ENCODE measurements at places on chromosomes 7 and 10. TPM values are rescaled to one million over a fixed set of nuclear protein-coding genes. Genes with fewer than 3 reads are reported as not detected.

DNA sequence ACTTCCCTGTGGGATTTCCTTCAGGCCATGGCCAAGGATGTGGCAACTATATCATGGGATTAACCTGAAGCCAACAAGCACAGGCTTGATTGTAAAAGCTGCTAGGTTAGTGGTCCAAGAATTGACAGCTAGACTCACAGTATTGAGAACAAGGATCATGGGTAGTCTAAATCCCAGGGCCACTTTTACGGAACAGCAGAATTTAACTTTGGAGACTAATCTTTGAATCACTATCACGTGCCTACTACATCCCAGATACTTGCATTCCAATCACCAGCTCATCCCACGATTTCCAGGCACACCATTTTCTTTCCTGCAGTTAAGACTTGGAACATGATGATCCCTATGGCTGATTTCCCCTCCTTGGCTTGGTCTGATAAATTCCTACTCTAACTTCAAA is 65.6 kb upstream of the ADO start:
- peaks cover 5% of the 10 kb centered on the region for H3K27me3 ChIP-seq
- H3K36me3 ChIP-seq, result no peaks in the 10 kb centered on the region
- H3K27ac ChIP-seq, result no peak overlapping the region
- no peak overlapping the region for H3K4me3 ChIP-seq

GRCh38 chr10:92760609-92761008 is 70.9 kb downstream of the HHEX start:
- H3K27me3 ChIP-seq, result peaks cover 6% of the 10 kb centered on the region
- H3K36me3 ChIP-seq, result no peaks in the 10 kb centered on the region
- H3K4me3 ChIP-seq, result no peak overlapping the region
- peaks cover 16% of the 10 kb centered on the region for H3K4me1 ChIP-seq

GRCh38 chr10:106284802-106285587 is 879.5 kb downstream of the SORCS1 start:
- H3K4me3 ChIP-seq, result no peak overlapping the region
- no peaks in the 10 kb centered on the region for H3K36me3 ChIP-seq
- no peak overlapping the region for H3K27ac ChIP-seq
- DNase-seq, result no peak
- no peaks in the 10 kb centered on the region for H3K4me1 ChIP-seq
- no peaks in the 10 kb centered on the region for H3K27me3 ChIP-seq

WEE2 gene
- not detected for total RNA-seq

AGK gene
- total RNA-seq, result 31.9 TPM
